Ammon's horn (tissue), 1 donor: ENCODE measurements at places on chromosomes 6 and 20.

GRCh38 chr20:51480507-51481270 lies 61.8 kb downstream of the NFATC2 start:
- no peak for DNase-seq

- DNase-seq = peak; percentile 54
Measured at GRCh38 chr20:49541733-49542513, 26.0 kb downstream of the PTGIS start.

- DNase-seq = no peak
Measured at GRCh38 chr6:24357336-24358218, at the start of gene DCDC2. Gene DCDC2 (minus strand): TSS chr6:24358059. CDS start chr6:24357750, 309 bp downstream.

GRCh38 chr20:61533231-61533631 lies 281.2 kb downstream of the CDH4 start:
- no peak for DNase-seq

GRCh38 chr20:51602131-51602530 lies 59.6 kb upstream of the NFATC2 start:
- no peak for DNase-seq

DNA sequence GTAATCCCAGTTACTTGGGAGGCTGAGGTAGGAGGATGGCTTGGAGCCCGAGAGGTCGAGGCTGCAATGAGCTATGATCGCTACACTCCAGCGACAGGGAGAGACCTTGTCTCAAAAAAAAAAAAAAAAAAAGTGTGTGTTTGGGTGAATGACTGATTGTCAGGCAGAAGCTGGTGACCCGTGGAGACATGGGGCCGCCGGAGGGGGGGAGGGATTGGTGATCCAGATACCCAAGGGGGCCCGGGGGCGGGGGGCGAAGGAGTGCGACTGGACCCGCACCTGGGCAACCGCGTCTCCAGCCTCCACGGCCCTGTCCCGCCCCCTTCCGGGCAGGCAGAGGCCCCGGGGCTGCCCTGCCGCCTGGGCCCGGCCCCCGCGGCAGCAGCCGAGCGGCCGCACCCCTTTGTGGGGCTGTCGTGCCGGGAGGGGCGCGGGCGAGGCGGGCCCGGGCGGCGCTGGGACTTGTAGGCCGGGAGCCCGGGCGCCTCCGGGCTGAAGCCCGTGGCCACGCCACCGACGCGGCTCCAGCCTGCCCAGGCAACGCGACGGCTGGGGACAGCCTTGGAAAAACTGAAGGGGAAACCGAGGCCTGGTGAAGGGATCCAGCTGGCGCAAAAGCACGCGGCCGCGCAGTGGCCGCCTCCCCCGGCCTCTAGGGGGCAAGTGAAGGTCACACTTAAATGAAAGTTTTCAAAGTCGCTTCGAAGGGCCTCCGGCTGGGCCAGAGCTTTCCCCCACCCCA lies 2.1 kb upstream of the RBM38 start:
- peak; percentile 78 for DNase-seq

DNA sequence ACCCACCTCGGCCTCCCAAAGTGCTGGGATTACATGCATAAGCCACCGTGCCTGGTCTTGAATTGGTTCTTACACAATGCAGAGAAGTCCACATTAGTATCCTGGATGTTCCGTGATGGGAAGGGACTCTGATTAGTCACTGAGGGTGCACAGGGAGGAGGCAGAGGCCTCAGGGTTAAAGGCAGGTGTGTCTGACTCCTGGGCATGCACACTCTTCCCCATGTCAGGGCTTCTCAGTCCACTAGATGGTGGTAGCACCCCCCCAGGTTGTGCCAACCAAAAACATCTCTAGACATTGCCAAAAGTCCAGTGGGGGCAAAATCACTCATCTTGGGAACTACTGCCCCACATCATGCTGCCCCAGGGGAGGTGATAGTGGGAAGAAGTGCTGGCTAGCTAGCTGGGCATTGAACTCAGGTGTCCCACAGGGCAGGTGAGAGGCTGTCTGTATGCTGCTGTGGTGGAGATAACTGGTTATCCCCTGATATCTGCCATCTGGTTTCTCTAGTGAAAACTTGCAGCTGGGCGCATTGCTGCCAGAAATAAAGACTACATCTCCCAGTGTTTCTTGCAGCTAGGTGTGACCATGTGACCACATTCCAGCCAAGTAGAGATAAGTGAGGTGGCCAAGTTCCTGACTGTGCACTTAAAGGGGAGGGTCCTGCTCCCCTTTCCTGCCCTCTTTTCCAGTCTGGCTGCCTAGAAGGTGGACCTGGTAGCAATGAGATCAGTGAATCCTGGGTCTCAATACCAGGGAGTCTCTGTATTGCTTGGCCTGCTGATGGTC lies 8.4 kb upstream of the NSFL1C start:
- DNase-seq = no peak

- DNase-seq = no peak
Measured at GRCh38 chr6:132228894-132229293, 172.4 kb downstream of the MOXD1 start.

DNA sequence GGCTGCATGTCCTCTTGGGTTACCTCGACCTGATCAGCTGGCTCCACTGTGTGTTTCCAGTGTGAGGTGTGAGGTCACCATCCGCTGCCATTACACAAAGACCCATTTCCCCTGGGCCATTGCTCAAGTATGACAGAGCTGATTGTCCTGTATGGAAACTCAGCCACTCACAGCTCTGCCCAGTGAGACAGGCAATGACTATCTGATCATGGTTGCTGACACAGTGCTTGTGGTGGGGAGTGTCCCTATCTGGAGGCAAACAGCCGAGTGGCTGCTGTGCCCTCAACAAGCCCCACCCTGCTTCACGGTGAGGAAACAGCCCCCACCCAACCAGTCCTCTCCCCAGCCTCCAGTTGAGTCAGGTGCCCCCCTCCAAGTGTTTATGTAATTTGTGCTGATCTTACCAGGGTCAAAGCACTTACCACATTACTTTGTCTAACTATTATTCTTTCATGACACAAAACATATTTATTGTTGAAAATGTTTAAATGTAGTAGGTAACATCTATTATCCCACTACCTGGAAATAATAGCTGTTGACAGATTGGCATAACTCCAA lies 11.7 kb upstream of the MAPK13 start:
- no peak for DNase-seq

GRCh38 chr20:49284818-49285217 lies 7.0 kb upstream of the ZNFX1 start:
- no peak for DNase-seq

DNA sequence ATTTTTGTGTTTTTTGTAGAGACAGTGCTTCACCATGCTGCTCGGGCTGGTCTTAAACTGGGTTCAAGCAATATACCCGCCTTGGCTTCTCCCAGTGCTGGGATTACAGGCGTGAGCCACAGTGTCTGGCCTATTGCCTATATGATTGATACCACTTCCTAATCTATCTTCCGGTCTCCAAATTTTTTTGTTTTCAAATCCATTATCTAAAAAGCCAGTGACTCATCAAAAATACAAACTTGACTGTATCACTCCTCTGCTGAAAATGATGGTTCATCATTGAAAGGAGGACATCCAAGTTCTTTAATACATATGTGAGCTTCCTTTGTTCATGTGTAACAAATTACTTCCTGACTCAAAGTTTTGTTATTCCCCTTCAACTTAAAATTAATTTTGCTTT lies 35.5 kb downstream of the FAM8A1 start:
- no peak for DNase-seq

- peak; percentile 91 for DNase-seq
Measured at GRCh38 chr6:112180095-112180820, 74.1 kb downstream of the LAMA4 start.

GRCh38 chr6:17101422-17102257 lies at the start of gene STMND1:
Gene STMND1 (plus strand): TSS chr6:17102050. CDS start chr6:17102258, 208 bp downstream.
- no peak for DNase-seq

DNA sequence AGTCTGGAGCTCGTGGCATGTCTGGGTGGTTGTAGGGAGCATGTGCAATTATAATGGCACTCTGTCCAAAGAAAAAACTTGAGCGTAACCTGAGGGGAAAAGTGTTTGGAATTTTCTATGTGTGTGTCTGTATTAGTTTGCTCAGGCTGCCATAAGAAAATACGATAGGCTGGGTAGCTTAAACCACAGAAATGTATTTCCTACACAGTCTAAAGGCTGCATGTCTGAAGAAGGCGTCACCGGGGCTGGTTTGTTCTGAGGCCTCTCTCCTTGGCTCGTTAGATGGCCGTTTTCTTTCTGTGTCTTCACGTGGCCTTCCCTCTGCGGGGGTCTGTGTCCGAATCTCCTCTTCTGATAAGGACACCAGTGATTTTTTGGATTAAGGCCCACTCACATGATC lies 59.0 kb downstream of the IGF2R start:
- no peak for DNase-seq

DNA sequence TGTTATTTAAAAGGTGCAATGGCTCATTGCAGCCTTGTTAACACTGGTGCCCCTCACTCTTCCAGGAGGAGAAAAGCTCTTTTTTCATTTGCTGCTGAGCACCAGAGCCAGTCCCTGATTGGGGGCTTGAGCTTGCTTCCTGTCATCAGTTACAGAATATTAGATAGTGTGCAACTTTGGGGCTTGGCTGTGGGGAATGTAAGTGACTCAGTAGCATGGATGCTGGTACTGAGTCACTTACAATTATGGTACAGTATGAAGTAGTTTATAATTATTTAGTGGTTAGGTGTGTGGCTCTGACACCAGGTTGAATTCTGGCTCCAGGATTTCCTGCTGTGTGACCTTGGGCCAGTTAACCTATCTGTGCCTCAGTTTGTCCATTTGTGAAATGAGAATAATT lies 37.6 kb downstream of the ANKS1A start:
- no peak for DNase-seq

GRCh38 chr20:21324126-21324525 lies 21.0 kb downstream of the XRN2 start:
- no peak for DNase-seq

DNA sequence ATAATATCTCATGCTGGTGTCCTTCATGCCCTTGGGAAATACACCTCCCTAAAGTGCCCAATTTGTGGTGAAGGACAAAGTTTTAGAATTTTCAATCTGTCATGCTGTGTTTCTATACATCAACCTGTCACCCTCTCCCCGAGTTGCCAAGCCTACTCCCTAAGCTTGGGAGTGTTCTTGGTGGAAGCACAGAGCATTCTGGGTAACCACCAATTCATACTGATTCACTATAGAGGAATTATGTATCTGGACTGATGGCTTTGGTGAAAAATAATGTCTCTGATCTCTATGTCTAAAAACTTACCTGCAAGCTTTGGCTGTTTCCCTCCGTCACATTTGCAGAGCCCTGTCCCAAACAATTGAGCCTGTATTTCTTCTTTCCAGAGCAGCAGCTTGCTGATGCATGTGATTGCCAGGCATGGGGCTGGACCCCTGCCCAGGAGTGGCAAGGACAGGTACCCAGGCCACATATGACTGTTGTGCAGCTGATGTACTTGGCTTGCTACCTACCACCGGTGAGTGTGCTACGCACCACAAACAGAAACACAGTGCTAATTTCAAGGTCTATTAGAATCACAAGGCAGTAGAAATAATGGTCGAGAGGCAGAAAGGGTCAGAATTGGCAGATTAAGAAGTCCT lies 202.8 kb upstream of the CITED2 start:
- DNase-seq = no peak

DNA sequence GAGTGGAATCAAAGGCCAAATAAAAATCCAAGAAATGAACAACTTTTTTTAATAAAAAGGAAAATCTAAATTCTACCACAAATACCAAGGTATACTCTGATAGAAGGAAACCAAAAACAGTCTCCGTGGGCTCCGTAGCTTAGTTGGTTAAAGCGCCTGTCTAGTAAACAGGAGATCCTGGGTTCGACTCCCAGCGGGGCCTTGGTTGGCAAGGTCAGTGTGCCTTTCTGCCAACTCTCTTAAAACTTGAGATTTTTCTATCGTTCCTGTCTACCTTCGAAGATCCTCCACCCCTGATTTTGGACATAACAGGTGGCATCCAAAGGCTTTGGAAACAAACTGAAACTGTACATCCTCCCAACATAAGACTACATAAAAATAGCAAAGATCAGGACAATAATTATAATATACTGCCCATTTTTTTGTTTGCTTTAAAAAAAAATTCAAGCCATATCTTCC lies 197.9 kb downstream of the TRIM27 start:
- no peak for DNase-seq

GRCh38 chr20:43726811-43727338 lies at the start of gene GTSF1L:
Gene GTSF1L (minus strand): TSS chr20:43727002. CDS start chr20:43726694, 308 bp downstream.
- no peak for DNase-seq
